SK-N-SH (cell line): ENCODE measurements at places on chromosomes 11 and 22.
A peak's percentile ranks its signal among the peaks of the same experiment; 100 is the strongest.

DNA sequence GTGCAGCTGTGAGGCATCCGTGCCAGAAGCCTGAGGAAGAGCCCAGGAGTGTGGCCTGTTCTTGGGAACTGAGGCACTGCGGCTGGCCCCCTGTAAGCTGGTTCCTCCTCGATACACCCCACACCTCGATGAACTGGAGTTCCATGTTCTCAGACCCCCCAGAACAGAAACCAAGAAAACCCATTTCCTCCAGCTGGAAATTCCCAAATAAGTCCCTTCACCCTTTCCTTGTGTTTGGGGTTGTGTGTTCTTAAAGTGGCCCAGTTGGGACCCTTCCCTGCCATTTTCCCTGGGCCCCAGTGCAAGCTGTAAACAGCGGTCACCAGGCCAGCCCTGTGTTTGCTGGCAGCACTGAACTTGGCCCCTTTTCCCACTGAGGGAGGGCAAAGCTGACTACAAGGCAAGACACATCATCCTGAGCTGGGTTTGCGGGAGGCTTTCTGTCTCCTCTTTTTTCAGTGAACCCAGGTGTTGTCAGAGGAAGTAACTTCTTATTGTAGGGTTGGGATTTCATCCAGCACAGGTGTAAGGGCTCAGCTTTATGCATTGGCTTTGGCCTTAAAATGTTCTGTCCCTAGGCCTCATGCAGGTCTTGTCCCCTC, 60.1 kb upstream of the MPEG1 start:
- no peak for DNase-seq

- no peak for DNase-seq
Observed at GRCh38 chr11:120302001-120302805, 22.9 kb upstream of the TLCD5 start.

GRCh38 chr11:1167751-1168231, 10.0 kb downstream of the MUC5AC start:
- DNase-seq = peak; percentile 12

- no peak for DNase-seq
Observed at GRCh38 chr22:45185718-45186514, 22.2 kb downstream of the NUP50 start.

DNA sequence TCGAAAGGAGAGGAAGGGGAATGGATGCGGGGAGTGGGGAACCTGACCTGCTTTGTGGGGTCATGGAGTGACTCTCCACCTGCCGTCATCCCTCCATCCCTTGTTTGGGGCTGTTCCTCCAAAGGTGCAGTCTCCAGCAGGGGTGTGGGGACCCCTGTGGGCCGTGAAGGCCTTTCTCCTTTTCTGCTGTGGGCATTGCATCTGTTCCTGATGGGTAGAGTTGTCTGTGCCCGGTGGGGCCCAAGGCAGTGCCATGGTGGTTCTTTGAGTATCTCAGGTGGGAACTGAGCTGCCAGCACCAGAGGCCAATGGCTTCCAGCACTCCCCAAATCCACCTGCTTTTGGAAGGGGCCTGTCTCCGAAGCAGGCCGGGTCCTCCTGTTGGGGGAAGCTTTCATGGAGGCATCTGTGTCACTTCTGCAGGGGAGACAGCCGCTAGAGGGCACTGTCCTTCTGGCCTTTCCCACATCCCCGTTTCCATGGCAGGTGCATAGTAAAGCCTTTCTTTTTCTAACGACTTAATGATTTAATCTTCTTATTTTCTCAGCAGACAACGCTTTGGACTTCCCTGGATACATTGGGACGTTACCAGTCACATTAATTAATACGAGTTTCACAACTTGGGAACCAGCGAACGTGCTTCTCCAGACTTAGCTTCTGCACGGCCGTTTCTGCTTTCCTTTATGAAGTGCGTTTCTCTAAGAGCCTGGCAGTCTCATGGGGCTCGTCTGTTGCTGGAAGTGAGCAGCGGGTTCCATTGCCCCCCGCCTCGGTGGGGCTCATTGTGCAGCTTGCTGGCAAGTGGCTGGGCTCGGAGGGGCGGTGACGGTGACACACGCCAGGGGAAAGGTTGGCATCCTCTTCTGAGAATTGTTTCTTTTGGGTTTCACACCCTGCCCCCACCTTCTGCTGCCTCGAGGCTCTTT, 57.1 kb downstream of the PARVB start:
- DNase-seq = peak; percentile 88

DNA sequence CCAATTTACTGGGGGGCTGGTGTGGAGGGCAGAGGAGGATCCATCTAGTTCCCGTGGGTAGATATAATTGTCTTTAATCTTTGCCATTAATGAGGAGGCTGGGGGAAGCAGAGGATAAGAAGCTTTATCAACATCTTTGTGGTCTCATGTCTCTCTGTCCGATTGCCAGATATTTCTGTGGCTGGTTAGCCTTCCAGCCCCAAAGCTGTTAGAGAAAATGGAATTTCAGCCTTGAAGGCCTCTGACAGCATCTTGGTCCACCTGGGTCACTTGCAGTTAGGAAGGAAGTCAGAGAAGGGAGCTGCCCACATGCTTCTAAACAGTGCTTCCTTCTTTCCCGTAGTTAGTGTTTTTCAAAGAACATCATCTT, 56.9 kb downstream of the ABTB2 start:
- no peak for DNase-seq

DNA sequence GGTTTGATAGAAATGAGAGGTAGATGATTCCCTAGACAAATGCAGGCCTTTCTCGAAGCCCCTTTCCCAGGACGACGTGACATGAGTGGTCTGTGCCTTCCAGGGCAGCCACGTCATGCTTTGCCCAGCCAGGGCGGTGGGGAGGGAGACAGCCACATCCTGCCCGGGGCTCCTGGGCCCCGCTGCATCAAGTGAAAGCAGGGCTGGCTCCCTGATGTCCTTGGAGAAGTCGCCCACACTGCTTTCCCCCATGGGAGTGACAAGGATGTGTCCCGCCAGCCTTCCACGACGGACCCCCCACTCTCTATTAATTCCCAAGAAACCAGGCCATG, 13.2 kb downstream of the PPARA start:
- no peak for DNase-seq

- peak; percentile 84 for DNase-seq
Observed at GRCh38 chr11:66291706-66292542, at the start of gene TMEM151A. TSS of gene TMEM151A (plus strand) at chr11:66291894. CDS start at chr11:66292014, 120 bp downstream.

GRCh38 chr11:8503910-8504364, 90.1 kb downstream of the STK33 start:
- DNase-seq = no peak
